ENCODE measurements at places on chromosomes 13 and 19. TPM values are rescaled to one million over a fixed set of nuclear protein-coding genes. Genes with fewer than 3 reads are reported as not detected.

GRCh38 chr19:57712222-57712621 is 3.2 kb upstream of the ZNF154 start:
- peaks cover 30% of the 10 kb centered on the region for H3K36me3 ChIP-seq
- no peak for DNase-seq
- peaks cover 19% of the 10 kb centered on the region for H3K4me1 ChIP-seq
- no peak overlapping the region for H3K4me3 ChIP-seq
- H3K27me3 ChIP-seq = no peaks in the 10 kb centered on the region

GRCh38 chr19:40309666-40310065 is 24.5 kb upstream of the AKT2 start:
- peaks cover 2% of the 10 kb centered on the region for H3K4me1 ChIP-seq
- no peaks in the 10 kb centered on the region for H3K27me3 ChIP-seq
- no peak overlapping the region for H3K4me3 ChIP-seq
- no peak for DNase-seq

GRCh38 chr13:107865643-107866031 is 349.7 kb downstream of the LIG4 start:
- H3K36me3 ChIP-seq = no peaks in the 10 kb centered on the region
- peaks cover 8% of the 10 kb centered on the region for H3K4me1 ChIP-seq
- H3K27ac ChIP-seq = no peak overlapping the region
- DNase-seq = no peak

DNA sequence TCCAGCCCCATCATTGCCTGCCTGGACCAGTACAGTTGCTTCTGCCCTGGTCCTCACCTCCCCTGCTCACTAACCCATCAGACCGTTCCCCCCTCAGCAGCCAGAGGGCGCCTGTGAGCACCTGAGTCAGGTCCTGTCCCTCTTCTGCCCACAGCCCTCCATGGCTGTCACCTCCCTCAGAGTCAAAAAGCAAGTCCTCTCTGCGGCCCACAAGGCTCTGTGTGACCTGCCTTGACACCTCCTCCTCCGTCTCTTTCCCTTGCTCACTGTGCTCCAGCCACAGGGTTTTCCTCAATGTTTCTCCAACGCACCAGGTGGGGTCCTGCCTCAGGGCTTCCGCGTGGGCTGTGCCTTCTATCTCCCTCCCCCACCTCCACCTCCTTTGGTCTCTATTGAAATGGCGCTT is 29.4 kb upstream of the PTPRS start:
- DNase-seq = peak; percentile 18
- no peaks in the 10 kb centered on the region for H3K4me1 ChIP-seq
- no peak overlapping the region for H3K27ac ChIP-seq
- H3K27me3 ChIP-seq = no peaks in the 10 kb centered on the region

- H3K36me3 ChIP-seq = no peaks in the 10 kb centered on the region
- DNase-seq = no peak
- no peaks in the 10 kb centered on the region for H3K4me1 ChIP-seq
- H3K27me3 ChIP-seq = peaks cover 17% of the 10 kb centered on the region
Measured at GRCh38 chr13:109840201-109840892, 54.0 kb upstream of the IRS2 start.

DNA sequence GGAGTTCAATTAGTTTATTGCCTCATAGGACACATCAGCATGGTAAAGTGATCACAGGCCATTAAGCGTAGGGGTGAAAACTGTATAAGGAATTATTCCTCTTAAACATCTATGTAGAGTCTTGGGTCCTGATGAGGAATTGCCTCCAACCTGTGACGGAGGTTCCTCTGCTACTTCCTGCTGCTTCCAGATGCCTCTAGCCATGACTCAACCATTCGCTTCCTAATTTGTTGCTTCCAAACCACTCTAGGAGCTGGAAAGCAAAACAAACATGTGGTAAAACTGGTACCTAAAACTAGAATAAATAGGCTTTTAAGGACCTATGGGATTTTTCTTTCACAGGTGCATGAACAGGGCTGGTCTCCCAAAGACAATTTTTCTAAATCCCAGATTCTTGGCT is 253.8 kb downstream of the KLF12 start:
- H3K27me3 ChIP-seq = no peaks in the 10 kb centered on the region
- no peak for DNase-seq
- H3K36me3 ChIP-seq = peaks cover 32% of the 10 kb centered on the region
- peaks cover 20% of the 10 kb centered on the region for H3K4me1 ChIP-seq
- no peak overlapping the region for H3K27ac ChIP-seq

- peaks cover 41% of the 10 kb centered on the region for H3K4me1 ChIP-seq
- peaks cover 29% of the 10 kb centered on the region for H3K36me3 ChIP-seq
- DNase-seq = no peak
Measured at GRCh38 chr19:49818649-49819370, 721 bp downstream of the MED25 start.

GRCh38 chr19:39052243-39052746 is 19.9 kb upstream of the FBXO27 start:
- DNase-seq = peak; percentile 56
- H3K36me3 ChIP-seq = no peaks in the 10 kb centered on the region
- peaks cover 3% of the 10 kb centered on the region for H3K27me3 ChIP-seq
- H3K4me1 ChIP-seq = no peaks in the 10 kb centered on the region

GRCh38 chr19:49685845-49686332 is 3.5 kb upstream of the ADM5 start:
- no peak overlapping the region for H3K27ac ChIP-seq
- H3K4me3 ChIP-seq = no peak overlapping the region
- peaks cover 19% of the 10 kb centered on the region for H3K4me1 ChIP-seq
- no peak for DNase-seq
- peaks cover 66% of the 10 kb centered on the region for H3K36me3 ChIP-seq

DNA sequence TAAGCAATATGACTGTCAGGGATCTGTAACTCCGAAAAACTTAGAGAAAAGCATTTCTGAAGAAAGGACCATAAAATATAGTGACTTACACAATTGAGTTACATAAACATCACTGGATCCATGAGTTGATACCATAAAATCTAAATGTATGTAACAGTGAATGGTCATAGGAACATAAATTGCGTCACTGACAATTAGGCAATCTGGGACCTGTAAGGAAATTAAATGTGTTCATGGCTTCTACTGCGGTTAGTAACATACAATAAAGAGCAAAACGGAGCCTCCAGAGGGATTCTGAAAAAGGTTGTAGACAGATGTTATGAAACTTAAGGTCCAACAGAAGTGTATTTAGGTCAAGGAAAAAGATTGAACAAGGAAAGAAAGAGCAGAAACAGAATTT is 27.1 kb downstream of the POU4F1 start:
- DNase-seq = no peak
- peaks cover 15% of the 10 kb centered on the region for H3K27me3 ChIP-seq
- H3K36me3 ChIP-seq = no peaks in the 10 kb centered on the region

DNA sequence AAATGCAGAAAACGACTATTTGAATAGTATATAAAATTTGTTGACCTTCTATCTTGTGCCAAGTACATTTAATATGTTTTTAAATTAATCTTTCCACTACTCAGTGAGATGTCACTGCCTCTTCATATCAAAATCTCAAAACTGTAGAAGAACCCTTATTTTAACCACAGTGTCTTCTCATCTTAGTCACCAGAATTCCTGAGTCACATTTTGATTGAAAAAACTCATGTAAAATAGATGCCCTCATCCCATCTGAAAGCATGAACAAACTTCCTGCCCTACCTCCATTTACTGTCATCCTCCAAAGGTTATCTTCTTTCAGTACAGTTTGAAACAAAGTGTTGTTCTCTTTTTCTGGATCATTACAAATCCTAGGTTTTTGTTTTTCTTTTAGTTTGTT is 1215.4 kb downstream of the PCDH9 start:
- no peaks in the 10 kb centered on the region for H3K4me1 ChIP-seq
- no peak for DNase-seq
- H3K36me3 ChIP-seq = no peaks in the 10 kb centered on the region
- H3K27me3 ChIP-seq = no peaks in the 10 kb centered on the region
- H3K27ac ChIP-seq = no peak overlapping the region

DNA sequence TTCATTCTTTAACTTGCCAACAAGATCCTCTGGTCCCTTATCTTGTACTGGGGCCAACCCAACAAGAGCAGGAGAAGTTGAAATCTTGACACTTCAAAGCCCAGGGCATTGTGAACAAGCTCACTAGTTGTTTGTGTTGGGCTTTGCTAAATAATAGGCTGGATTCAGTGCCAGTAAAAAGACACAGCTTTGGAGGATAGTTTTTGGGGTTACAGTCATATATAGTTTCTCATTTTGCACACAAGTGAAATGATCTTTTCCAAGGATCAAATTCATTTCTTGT is 30.3 kb upstream of the LRCH1 start:
- H3K36me3 ChIP-seq = no peaks in the 10 kb centered on the region
- DNase-seq = no peak
- no peak overlapping the region for H3K4me3 ChIP-seq

GRCh38 chr13:65133094-65133493 is 2097.0 kb downstream of the PCDH9 start:
- H3K27me3 ChIP-seq = no peaks in the 10 kb centered on the region
- no peaks in the 10 kb centered on the region for H3K4me1 ChIP-seq
- no peak overlapping the region for H3K4me3 ChIP-seq
- no peaks in the 10 kb centered on the region for H3K36me3 ChIP-seq
- H3K27ac ChIP-seq = no peak overlapping the region
- DNase-seq = no peak

Gene ZNF730
- 1.5 TPM for total RNA-seq

Gene ZNF304
- 12.4 TPM for total RNA-seq

Gene FXYD7
- total RNA-seq = 3.0 TPM

Gene TSHZ3
- total RNA-seq = 0.05 TPM

Gene CLDN10
- not detected for total RNA-seq

All from activated B cell treated with CpG ODN at 0.5 μM for 24 hours (primary cell).